Tongue (tissue), 3 donors: ENCODE measurements at places on chromosomes 1 and 21. TPM values are rescaled to one million over a fixed set of nuclear protein-coding genes. Genes with fewer than 3 reads are reported as not detected.
A peak's percentile ranks its signal among the peaks of the same experiment; 100 is the strongest.

DNA sequence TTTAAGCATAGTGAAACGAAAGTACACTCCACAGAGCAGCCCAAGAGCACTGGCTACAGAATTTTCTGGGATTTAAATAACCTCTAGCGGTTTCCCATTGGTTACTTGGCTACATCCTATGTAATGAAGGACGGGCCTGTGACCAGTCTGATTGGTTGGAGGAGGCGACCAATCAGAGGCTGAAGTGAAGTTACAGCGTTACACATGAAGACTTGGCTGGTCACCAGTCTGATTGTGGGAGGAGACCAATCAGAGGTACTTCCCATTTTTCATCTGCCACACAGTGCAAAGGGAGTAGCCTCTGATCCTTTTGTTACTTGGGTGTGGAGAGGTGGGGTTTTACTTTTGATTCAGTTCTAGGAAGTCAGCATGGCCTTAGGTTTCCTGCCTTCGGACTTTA lies 142.7 kb upstream of the SERTAD4 start:
- DNase-seq, result no peak

DNA sequence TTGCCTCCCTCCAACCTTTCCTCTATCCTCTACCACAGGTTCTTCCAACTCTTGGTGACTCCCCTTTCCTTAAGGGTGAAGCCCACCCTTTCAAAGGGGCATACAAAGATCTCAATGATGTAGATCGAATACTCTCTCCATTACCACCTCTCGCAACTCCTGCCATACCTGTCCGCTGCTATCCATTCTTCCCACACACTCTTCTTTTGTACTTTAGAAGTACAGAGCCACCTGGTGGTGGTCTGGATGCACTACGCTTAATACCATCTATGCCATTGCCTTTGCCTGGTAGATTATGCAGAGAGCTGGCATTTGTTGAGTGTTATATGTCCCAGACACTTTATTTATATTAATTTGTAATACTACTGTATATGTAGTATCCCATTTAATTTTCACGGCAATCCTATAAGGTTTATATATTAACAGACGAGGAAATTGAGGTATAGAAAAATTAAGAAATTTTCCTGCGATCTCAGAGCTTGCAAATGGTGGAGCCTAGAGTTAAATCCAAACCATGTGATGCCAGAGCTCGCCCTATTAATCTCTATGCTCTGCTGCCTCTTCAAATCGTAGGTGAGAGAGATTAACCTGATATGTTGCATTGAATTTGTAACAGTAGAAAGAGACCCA lies 22.9 kb downstream of the TSHB start:
- peak; percentile 60 for DNase-seq

- peak; percentile 21 for DNase-seq
Measured at GRCh38 chr1:90048043-90048442, 53.1 kb downstream of the ZNF326 start.

DNA sequence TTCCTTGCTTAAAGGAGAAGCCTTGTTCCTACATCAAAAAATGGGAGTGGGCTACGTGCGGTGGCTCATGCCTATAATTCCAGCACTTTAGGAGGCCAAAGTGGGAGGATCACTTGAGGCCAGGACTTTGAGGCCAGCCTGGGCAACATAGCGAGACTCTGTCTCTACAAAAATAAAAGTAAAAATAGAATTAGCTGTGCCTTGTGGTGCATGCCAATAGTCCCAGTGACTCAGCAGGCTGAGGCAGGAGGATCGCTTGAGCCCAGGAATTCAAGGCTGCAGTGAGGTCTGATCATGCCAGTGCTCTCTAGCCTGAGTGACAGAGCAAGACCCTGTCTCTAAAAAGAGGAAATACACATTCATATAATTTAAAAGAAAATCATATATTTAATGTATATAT lies 127.1 kb downstream of the C1orf21 start:
- no peak for DNase-seq

Gene AADACL3
- not detected for total RNA-seq

Gene RAB7B
- total RNA-seq, result 10.7 TPM

Gene LIN9
- total RNA-seq, result 9.1 TPM
